Fibroblast of gingiva (primary cell): ENCODE measurements at places on chromosomes 3 and 15.

GRCh38 chr15:90388462-90389380 is 679 bp downstream of the IQGAP1 start:
- peak; percentile 66 for DNase-seq

- DNase-seq = no peak
These were observed 14.4 kb downstream of the NR2F2 start for GRCh38 chr15:96344706-96345559.

DNA sequence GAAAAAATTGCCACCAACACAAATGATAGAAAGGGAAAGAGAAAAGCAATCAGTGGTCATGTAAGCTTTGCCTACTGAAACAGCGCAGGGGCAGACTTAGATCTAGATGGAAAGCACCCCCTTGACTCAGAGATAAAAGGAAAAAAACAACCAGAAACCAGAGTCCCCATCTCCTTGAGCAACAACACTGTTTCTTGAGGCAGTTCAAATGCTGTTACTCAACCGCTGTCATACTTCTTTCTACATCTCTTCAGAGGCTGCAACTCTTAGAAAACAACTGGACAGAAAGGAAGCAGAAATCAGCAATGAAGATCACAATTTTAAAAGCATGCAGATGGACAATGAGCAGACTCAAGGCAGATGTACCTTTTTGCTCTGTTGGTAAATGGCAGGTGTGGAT is 36.5 kb downstream of the FSIP1 start:
- DNase-seq = peak; percentile 63

DNA sequence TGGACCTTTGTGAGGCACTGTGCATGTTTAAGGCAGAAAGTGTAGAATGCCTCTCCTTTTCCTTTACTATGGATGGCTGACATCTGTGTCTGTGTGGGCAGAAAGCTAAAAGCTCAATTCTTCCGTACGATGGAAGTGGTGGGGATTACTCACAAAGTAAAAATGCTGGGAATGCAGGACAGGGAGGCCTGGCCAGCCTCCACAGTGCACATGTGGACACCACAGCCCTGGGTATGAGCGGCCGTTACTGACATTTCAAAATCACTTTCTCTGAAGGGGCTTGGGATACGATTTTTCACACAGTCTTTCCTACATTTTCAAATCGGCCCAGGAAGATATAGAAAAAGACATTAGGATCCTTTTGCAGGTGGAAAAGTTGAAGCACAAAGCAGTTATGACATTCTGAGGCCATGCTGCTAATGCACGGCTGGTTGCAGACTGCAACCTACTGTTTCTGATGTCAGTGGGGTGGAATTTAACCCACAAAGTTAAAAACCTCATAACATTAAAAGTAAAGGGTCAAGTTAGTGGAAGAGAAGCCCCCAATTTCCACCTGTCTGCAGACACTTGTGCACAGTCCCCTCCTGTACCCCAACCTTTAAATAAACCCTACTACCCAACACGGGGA is 27.9 kb downstream of the EHD4 start:
- DNase-seq = peak; percentile 85

GRCh38 chr3:120645083-120645845 is 36.8 kb downstream of the HGD start:
- DNase-seq = no peak

- DNase-seq = no peak
These were observed 123.9 kb downstream of the IL20RB start for GRCh38 chr3:137081711-137082110.

- DNase-seq = no peak
These were observed 43.8 kb downstream of the ALDH1L1 start for GRCh38 chr3:126136428-126137220.

- DNase-seq = no peak
These were observed 127.4 kb downstream of the PCCB start for GRCh38 chr3:136377508-136377907.

DNA sequence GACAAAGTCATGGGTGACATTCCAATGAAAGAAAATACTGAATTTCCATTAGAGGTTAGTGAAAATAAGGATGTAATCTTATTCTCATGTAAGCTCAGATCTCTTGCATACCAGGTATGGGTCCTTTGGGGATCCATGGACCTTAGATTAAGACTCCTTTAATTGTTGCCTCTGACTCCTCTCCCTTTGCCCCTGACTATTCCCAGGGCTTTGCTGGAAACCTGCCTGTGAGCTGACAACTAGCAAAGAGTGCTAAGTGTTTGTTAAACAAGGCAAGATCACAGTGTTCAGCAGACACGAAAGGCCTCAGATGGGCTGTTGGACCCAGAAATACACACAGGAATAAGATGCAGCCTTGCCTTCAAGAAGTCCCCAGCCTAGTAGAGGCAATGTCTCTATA is 32.1 kb downstream of the ACKR2 start:
- DNase-seq = no peak

- DNase-seq = no peak
These were observed 36.9 kb upstream of the KPNA4 start for GRCh38 chr3:160602259-160602658.

GRCh38 chr3:171953301-171954022 is 85.9 kb upstream of the FNDC3B start:
- peak; percentile 7 for DNase-seq

GRCh38 chr3:108599677-108600409 is 10.3 kb downstream of the DZIP3 start:
- no peak for DNase-seq

DNA sequence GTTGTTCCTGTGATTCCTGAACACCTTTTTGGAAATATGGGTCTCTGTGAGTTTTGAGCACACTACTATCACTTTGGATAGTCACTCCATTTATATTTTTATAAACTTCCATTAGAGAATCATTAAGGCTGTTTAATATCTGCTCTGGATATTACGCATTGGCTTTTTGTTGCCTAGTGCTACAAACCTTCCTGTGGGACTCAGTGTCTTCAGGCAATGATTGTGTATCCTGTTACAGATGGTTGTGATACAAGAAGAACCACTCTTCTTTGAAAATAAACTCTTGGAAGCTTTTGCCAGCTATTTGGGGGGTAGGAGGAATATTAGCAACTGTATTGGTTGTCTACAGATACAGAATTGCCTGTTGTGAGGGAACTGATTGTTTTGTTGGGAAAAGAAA is 15.6 kb downstream of the GCSAM start:
- DNase-seq = no peak

DNA sequence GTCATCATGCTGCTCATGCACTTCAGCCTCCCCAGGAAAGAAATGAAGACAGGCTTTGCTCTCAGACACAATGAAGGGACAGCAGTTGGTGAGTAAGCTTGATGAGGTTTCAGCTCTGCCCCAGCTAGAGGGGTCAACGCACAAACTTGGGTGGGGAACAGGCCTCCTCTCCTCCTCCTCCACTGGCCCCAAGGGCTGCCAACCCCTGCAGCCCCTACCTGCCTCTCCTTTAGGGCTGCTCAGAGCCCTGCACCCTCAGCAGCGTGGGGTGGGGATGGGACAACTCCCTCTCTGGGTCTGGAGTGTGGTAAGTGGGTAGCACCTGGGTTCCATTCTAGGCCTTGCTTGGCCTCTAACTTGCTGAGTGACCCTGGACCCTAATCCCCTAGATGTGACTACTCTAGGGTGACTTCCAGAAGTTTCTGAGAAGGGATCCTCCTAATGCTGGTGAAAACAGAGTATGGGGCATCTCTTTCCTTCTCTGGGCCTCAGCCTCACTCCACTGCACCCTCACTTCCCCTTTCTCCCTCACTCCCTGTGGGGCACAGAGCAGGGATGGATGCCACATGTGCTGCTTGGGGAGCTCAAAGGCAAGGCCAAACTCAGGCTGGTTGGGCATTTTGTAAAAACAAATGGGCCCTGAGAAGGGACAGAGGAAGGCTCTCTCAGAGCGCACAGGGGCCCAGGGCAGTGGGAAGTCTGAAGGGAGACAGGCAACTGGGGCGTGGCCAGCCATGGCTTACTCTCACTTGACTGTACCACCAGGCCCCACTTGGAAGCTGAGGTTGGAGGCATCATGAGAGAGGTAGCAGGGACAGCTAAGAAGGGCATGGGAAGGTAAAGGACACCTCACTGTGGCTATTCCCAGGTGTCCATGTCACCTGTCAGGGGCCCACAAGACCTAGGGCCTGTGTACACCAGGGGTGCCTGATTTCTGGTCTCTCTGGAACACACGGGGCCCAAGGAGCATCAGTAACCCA is 64.0 kb downstream of the SYNM start:
- DNase-seq = no peak

DNA sequence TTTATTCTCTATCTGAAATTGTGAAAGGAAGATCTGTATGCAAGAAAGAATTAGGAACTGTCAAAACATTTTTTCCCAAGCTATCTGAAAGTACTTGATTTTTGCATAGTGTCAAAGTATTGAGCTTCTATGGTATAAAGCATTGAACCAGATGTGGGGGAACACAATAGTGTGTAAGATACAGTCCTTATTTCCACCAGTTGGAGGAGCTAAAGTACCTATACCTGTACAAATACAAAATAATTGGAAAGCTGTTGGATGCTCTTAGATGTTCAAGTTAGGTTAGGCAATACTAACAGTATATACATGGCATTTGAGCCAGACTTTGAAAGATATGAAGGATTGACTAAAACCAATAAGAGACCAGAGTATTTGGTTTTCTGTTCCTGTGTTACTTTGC is 148.4 kb downstream of the B3GALNT1 start:
- DNase-seq = peak; percentile 31

GRCh38 chr15:86347245-86347644 is 267.6 kb downstream of the AGBL1 start:
- DNase-seq = no peak

GRCh38 chr15:61336026-61336638 is 107.0 kb upstream of the RORA start:
- no peak for DNase-seq

DNA sequence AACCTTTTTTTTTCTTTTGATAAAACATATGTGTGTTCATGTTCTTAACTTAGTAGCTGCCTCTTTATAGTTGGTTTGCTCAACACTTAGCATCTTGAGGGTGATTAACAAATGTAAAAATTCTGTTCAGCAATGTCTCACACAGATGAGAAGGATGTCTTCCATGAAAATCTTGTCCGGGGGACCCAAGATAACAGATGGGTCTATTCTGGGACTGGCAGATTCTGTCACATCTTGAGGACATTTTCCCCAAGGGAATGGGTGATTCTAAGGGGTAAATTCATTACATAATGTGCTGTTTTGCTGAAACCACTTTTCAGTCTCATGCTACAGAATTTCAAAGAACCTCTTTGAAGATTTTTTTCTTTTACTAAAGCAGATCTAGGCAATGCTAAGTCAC is 342.2 kb downstream of the IGSF11 start:
- DNase-seq = no peak

DNA sequence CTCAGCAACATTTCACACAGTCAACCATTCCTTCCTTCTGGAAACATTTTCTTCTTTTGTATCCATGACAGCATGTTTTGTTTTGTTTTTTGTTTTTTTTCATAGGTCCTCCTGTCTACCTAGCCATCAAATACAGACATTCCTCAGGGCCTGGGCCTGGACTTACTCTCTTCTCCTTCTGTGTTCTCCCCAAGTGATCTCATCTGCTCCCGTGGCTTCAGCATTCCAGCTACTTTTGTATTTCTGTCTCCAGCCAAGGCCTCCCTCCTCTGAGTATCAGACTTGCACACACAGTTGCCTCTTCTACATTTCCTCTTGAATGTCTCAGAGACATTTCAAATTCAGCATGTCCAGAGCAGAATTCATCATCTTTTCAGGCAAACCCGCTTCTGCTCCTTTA is 82.4 kb downstream of the HCN4 start:
- DNase-seq = no peak

GRCh38 chr3:183711516-183711915 is 13.9 kb downstream of the YEATS2 start:
- no peak for DNase-seq

DNA sequence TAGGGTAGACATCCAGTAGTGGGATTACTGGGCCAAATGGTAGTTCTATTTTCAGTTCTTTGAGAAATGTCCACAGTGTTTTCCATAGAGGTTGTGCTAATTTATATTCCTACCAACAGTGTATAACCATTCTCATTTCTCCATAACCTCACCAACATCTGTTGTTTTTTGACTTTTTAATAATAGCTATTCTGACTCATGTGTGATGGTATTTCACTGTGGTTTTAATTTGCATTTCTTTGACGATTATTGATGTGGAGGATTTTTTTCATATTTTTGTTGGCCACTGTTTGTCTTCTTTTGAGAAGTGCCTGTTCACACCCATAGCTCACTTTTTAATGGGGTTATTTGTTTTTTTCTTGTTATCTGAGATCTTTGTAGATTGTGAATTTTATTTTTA is 125.2 kb downstream of the CFAP20DC start:
- DNase-seq = peak; percentile 9

- DNase-seq = no peak
These were observed 195.9 kb downstream of the EPHB1 start for GRCh38 chr3:134991003-134991402.

DNA sequence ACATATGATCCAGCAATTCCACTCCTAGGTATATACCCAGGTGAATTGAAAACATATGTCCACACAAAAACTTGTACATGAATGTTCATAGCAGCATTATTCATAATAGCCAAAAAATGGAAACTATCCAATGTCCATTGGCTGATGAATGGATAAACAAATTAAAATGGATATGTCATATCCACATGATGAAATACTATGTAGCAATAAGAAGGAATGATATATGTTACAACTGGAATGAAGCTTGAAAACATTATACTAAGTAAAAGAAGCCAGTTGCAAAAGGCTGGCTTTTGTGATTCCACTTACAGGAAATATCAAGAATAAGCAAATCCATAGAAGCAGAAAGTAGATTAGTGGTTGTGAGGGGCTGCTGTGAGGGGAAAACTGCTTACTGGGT is 33.7 kb downstream of the BNC1 start:
- peak; percentile 82 for DNase-seq

- DNase-seq = no peak
These were observed 110.1 kb downstream of the PLD1 start for GRCh38 chr3:171700157-171700556.

GRCh38 chr3:126399756-126400155 is 5.0 kb downstream of the CFAP100 start:
- DNase-seq = no peak

GRCh38 chr3:4845882-4846281 is 133.4 kb upstream of the BHLHE40 start:
- no peak for DNase-seq

GRCh38 chr3:184259878-184260723 is 1.3 kb downstream of the CAMK2N2 start:
- no peak for DNase-seq

DNA sequence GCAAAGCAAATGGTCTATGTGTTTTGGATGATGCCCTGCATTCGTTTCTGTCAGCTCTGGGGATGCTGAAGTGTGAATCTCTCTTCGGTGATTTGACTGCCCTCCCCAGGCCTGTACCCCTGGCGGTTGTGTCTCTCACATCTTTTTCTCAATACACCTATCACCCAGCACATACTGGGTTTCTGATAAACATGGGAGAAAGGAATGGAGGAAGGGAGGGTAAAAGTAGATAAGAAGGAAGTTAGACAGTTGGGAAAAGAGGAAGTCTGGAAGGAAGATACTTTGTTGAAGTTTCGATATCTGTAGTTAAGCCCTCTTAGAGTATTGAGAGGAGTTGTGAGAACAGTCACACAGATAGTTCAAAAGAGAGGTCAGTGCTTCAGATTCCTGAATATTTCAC is 35.8 kb upstream of the LRTM1 start:
- no peak for DNase-seq

GRCh38 chr3:159732172-159733111 is 256.2 kb upstream of the IL12A start:
- DNase-seq = peak; percentile 94
